Cerebellar cortex (tissue), 1 donor: ENCODE measurements at places on chromosomes 6 and 20.

- DNase-seq = no peak
Measured at GRCh38 chr6:3769610-3770009, 18.1 kb upstream of the PXDC1 start.

DNA sequence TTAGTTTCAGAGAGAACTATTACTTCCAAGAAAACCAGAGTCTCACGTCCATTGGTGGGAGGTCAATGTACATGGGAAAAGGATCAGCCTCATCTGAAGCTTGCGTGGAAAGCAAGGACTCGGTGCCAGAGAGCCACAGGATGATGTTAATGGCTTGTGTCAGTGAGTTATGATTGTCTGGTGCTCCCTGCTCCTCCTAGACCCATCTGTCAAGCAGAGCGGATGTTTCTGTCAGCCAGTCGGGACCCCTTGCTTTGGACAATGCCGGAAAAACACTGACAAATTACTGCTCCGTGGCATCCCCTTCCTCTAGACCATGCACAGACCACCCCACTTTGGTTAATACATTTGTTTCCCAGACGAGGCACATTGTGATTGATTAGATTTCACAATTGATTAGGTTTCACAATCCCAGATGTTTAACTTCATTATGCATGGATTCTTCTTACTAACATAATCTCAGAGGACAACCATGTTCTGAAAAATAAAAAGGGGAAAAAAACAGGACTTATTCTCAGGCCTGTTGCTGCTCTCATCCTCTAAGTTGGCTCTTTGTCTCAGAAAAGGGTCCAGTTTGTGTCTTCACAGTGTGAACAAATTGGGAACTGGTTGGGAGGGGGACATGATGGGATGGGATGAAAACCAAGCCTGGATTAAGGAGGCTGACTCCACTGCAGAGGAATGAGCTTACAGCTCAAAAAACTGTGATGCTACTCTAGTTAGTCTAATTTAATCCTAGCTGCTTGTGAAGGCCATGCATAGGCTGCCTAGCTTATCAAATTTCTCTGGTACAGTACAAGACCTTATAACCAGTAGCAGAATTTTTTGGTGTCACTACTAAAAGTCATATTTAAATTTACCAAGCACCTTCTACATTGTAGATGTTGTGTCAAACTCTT, 51.9 kb downstream of the UNC5CL start:
- DNase-seq = no peak

GRCh38 chr20:57079031-57080005, 187.1 kb downstream of the BMP7 start:
- no peak for DNase-seq

DNA sequence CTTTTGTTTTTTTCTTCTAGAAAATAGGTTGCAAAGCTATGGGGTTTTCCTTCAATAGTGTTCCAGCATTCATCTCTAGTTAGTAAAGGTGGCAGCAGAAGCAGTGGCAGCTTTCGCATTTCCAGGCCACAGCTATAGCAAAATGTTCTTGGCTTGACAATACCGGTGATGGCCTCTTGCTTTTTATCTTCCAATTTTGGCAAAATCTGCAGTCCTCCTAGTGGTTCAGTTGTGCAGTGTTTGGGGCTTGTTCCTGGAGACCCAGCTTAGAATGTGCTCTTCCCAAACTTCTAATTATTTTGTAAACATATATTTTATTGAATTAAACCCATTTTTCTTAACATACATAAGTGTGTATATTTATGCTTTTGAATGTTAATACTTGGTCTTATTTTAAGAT, 370.6 kb upstream of the MAN1A1 start:
- DNase-seq = peak; percentile 4

- DNase-seq = peak; percentile 39
Measured at GRCh38 chr6:30490026-30490876, 942 bp downstream of the HLA-E start.

- DNase-seq = peak; percentile 45
Measured at GRCh38 chr6:87697581-87698546, 4.2 kb downstream of the AKIRIN2 start.

DNA sequence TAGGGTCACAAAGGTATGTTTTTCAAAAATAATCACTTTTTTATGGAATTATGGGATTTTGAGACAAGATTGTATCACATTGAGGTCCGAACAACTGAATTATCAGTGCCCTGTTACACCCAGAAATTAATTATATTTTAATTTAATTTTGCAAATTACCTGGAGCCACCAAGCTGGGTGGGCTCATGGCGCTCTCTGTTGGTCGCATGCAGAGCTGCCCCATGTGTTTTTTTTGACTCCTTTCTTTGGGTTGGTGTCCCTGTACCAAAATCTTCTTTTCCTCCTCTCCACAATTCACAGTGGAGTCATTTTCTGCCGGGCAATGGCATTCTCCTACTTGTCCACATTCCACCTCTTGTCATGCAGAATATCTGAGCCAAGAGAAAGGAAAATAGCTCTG, 38.9 kb upstream of the FRMD1 start:
- no peak for DNase-seq

DNA sequence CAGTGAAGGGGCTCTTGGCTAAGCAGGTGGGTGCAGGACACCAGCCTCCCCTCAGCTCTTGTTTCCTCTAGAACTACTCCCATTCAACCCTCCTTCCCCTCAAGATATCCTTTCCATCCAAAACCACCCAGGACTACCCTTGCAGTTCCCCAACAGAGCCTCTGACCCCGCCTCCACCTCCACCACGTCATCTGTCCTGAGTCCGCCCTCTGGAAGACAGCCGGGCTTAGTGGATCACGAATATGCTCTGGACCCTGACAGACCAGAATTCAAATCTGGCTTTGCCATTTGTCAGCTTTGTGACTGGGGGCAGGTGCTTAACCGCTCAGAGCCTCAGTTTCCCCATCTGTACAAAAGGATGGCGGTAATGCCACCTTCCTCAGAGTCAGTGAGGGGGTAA, 31.4 kb downstream of the TFEB start:
- no peak for DNase-seq
